Right renal cortex interstitium (tissue), 3 donors: ENCODE measurements at places on chromosomes 3 and 15. TPM values are rescaled to one million over a fixed set of nuclear protein-coding genes. Genes with fewer than 3 reads are reported as not detected.

DNA sequence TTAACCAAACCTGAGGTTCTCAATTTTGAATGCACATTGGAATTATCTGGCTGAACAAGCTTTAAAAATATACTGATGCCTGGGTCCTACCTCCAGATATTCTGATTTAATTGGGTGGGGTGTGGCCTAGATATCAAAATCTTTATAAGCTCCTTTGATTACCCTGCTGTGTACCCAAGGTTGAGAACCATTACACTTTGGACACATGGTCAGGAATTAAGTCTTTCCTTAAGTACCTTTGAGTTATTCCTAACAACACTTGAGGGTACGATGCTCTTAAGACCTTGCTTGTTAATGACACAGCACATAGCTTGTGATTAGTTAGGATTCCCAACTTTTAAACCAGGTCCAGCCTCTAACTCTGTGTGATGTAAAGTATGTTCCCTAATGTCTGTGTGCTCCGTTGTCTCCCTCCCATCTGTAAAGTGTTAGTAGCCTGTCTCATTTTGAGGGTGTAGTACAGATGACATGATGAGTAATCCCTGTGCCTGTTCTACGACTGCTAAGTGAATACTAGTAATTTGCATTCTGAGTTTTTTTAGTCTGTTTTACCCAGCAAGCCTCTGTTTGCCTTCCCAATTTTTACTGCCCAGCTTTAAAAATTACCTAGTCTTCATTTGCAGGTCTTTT, 154.9 kb downstream of the KLHL25 start:
- no peak for DNase-seq

DNA sequence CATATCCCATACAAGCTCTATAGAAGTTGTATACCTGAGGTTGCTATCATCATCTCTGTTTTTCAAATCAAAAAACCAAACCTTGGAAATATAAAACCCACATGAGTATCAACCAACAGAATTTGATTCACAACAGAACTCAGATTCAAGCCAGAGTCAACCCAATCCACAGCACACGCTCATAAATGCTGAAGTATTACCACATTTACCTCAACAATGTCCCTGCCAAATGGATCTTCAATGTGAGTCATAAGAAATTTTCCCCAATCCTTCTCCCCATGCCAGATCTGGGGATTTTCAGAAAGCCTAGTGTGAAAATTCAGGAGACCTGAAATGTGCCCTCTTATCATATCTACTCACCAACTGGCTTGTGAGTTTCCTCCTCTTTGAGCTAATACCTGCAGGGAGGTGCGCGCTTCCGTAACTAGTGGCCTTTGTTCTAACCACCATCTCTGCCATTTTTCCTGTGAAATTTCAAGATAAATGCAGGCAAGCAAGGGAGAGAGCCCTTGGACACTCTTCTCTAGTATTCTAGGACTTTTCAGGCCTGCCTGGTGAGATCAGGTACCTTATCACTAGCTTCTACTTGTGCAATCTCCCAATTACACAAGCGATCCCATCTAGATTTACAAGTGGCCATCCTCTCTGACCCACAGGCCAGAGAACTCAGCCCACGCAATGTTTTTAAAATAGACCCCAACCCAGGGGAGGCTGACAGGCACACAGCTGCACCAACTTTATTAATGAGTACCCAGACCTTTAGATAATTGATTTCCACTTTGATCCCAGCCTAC, 1076.9 kb upstream of the CFAP20DC start:
- DNase-seq, result no peak

- DNase-seq, result no peak
Measured at GRCh38 chr15:47333734-47334133, 383.6 kb upstream of the SEMA6D start.

- DNase-seq, result no peak
Measured at GRCh38 chr3:39473452-39474125, 6.1 kb downstream of the MOBP start.

Gene DPPA2
- polyA plus RNA-seq, result 1.4 TPM

GRCh38 chr15:36458411-36458810, 121.0 kb upstream of the CDIN1 start:
- DNase-seq, result no peak

DNA sequence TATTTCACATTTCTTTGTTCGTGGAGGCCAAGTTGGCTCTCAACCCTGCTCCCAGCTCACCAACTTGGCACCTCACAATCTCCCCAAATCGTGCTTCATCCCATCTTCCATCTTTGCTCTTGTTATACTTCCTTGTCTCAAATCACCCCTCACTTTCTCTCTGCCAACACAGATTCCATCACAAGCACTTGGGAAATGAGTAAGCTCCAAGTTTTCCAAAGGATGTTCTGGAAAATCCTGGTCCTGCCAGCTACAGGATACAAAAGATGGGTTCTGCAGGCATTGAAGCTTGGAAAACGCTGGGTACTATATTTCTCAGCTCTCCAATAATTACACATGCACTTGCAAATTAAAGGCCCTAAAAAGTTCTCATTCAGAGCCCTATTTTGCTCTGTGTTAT, 4.1 kb upstream of the TM4SF4 start:
- no peak for DNase-seq

- no peak for DNase-seq
Measured at GRCh38 chr3:140023616-140024530, 88.9 kb downstream of the CLSTN2 start.

- no peak for DNase-seq
Measured at GRCh38 chr15:65286069-65286703, 497 bp downstream of the PARP16 start.

DNA sequence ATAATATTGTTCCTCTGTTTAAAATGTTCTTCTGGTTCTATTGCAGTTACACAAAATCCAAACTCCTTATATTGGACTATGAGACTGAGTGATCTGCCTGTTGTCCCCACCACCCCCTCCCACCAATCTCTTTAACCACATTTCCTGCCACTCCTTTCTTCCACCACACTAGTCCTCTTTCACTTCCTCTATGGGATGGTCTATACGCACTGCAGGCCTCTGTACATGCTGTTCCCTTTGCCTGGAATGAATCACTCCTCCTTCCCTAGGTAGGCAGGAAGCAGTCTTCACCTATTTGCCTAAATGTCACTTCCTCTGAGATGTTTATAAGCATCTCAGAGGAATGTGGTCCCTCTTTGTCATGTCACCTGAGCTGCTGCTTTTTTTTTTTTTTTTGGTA, 4.0 kb downstream of the MAP2K1 start:
- DNase-seq, result no peak

Gene COL6A6
- polyA plus RNA-seq, result 1.8 TPM

DNA sequence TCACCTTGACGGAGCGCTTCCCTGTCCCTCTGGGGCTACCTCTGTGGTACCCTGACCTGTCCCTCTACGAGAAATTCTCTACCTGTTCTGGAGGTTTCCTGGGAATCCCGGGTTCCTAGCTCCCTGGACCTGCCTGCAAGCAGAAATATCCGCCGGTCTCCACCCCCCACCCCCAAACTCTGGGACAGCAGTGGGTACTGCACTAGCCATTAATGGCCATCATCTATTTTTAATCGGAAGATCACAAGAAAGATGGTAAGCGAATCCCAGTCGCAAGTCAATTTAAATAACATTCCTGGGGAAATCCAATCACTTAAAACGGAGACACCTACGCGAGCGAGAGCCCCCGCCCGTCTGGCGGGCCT, 429 bp upstream of the C3orf80 start:
- no peak for DNase-seq

DNA sequence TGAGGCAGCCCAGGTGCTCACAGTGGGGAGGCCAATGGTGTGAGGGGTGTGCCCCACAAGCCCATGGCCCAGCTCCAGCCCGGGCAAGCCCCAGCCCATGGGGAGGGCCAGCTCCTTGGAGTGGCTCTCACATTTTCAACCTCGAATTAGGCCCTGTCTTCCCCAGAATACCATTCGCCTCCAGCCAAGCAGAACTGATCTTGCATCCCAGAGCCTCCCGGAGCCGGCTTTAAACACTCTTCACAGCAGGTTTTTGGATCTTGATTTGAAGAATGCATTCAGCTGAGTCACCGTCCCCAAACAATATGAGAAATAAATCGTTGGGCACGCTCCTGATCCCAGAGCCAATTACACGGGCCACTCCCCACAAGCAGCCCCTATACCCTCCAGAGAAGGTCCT, 23.7 kb downstream of the TPRA1 start:
- DNase-seq, result no peak

- DNase-seq, result peak; percentile 92
Measured at GRCh38 chr15:58467121-58467721, 35.4 kb downstream of the LIPC start.

DNA sequence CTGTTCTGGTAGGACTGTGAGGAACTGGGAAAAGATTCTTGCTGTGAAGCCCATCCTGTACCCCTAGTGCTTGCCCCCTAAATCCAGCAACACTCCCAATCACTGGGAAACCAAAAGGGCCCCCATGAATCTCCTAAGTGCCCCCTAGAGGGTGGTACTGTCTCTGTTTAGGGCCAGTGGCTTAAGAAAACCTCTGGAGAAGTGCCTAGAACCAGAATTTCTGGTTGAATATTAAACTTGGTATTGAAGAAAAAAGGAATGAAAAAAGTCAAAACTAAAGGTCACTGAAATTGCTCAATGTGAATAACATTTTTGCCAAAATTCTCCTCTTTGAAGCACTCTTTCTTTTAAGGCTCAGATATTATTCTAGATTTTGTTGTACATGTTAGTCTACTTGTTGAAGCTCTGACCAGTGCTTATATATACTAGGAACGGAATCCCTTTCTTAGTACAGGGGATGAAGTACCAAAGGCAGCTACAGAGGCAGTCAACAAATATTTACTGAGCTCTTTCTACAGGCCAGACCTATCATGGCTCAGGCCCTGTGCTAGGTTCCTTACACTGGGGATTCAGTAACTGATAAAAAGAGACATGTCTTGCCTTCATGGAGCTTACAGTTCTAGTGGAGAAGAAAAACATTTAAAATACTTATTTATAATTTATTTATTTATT, 138.8 kb downstream of the MYLK start:
- no peak for DNase-seq

- no peak for DNase-seq
Measured at GRCh38 chr15:91521548-91521947, 332.0 kb upstream of the SLCO3A1 start.

- no peak for DNase-seq
Measured at GRCh38 chr15:90864507-90864906, 3.9 kb upstream of the FURIN start.

GRCh38 chr3:46595819-46596314, 16.5 kb upstream of the FAM240A start:
- DNase-seq, result no peak

- DNase-seq, result no peak
Measured at GRCh38 chr3:48157202-48157840, 30.9 kb downstream of the CDC25A start.

DNA sequence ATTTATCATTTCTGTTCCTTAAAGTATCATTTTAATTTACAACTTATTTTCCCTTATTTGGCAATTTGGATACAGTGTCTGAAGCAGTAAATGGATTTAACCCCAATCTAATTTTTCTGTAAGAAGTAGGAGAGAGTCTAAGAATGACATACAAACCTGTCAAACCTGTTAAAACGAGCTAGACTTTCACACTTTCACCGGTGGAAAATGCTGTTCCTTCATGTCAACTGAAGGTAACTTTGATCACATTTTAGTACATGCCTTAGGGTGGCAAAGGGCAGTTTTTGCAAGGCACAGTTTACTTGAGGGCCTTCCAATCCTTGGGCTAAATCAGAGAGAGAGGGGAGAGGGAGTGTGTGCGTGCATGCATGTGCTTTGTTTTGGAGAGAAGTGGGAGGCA, 221.4 kb downstream of the THSD4 start:
- DNase-seq, result no peak

DNA sequence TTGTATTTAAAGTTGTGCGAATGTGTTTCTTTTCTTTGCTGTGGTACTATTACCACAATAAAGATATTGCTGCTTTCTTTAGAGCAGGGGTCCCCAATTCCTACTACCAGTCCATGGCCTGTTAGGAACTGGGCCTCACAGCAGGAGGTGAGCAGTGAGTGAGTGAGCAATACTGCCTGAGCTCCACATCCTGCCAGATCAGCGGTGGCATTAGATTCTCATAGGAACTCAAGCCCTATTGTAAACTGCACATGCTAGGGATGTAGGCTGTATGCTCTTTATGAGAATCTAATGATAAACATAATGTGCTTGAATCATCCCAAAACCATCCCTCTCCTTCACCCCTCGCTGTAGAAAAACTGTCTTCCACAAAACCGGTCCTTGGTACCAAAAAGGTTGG, 41.6 kb downstream of the DMXL2 start:
- no peak for DNase-seq

DNA sequence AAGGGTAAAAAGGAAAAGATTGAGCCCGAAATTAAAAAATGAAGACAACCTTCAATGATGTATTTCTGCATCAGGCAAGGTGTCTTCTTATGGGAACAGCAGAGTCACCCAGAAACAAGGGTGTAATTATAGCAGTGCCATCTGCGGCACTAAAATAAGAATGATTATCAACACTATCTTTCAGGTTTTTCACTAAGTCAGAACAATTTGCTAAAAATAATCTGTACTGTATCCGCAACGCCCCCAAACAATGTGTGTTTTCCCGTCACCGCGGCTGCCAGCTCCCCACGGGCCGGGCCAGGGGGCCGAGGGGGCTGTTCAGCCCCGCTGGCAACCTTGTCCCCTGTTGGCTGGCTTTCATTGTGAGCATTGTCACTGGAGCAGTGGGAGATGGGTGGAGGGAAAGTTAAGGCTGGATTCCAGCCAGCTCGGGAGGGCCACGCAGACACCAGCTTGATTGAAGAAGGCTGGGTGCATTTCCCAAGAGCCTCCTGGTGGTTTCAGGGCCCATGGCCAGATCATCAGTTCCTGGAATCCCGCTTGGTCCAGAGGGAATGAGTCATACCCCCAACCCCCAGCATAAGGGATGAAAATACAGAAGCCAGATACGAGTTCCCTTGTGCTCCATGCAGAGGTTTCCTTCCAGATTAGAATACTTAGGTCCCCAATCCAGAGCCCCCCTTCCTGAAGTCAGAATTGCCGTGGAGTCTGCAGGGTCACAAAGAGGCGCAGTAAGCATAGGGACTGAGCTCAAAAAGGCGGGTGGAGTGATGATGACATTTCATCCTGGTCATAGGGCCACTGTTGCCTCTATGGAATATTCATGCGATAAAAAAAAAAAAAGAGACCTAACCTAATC, 90.2 kb upstream of the KLF13 start:
- DNase-seq, result no peak

- no peak for DNase-seq
Measured at GRCh38 chr3:152256851-152257562, 11.7 kb upstream of the MBNL1 start.

Gene IL5RA
- 0.76 TPM for polyA plus RNA-seq

Gene FOXB1
- not detected for polyA plus RNA-seq

DNA sequence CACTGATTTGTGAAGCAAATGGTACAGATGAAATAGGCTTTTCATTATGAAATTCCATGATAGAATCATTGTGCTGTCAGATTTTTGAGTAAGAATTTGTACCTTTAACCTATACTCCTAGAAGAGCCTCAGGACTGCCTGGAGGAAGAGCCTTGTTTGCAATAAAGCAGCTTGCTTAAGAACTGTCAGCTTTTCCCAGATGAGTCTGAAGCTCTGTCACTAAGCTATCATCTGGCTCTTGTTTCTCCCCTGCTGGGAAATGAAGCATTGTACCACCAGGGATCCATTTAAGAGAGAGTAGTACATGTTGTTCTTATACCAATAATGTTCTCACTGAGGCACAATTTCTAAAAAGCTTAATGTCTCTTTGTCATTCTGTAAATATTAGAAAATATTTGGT, 85.1 kb upstream of the FLNB start:
- DNase-seq, result no peak
